Endothelial cell (in vitro differentiated cells): ENCODE measurements at places on chromosomes 13 and 19.
A peak's percentile ranks its signal among the peaks of the same experiment; 100 is the strongest.

GRCh38 chr13:51769455-51770127, 34.4 kb downstream of the DHRS12 start:
- DNase-seq: no peak

- DNase-seq: no peak
Measured at GRCh38 chr19:2291185-2291751, 9.3 kb upstream of the PEAK3 start.

- no peak for DNase-seq
Measured at GRCh38 chr19:995051-995827, 5.0 kb upstream of the GRIN3B start.

- no peak for DNase-seq
Measured at GRCh38 chr13:20654156-20654555, 49.3 kb upstream of the IL17D start.

DNA sequence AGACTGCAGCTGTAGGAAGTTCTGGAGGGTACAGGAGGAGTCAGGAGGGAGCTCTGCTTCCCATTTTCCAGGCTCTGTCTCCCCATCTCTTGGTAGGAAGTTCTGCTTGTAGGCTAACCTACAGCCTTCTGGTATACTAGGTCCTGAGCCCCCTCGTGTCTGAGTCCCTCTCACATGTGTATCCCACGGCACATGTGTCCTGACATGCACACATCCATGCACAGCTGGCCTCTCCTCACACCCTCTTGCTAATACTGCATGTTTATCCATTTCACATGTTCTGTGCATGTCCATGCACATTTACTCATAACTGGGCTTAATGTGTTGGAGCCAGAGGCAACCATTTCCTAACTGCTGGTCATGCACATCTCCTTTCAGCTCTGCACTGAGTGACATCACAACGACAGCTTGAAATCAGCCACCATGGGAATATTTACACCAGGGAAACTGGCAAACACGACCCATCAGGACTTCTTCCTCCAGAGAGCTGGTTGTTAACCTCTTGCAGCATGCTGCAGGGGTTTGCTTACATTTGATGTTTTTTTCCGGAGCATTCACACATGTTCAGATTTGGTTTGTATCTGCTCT, 3.0 kb downstream of the CD209 start:
- no peak for DNase-seq

GRCh38 chr19:1133471-1133929, 29.7 kb downstream of the GPX4 start:
- no peak for DNase-seq

DNA sequence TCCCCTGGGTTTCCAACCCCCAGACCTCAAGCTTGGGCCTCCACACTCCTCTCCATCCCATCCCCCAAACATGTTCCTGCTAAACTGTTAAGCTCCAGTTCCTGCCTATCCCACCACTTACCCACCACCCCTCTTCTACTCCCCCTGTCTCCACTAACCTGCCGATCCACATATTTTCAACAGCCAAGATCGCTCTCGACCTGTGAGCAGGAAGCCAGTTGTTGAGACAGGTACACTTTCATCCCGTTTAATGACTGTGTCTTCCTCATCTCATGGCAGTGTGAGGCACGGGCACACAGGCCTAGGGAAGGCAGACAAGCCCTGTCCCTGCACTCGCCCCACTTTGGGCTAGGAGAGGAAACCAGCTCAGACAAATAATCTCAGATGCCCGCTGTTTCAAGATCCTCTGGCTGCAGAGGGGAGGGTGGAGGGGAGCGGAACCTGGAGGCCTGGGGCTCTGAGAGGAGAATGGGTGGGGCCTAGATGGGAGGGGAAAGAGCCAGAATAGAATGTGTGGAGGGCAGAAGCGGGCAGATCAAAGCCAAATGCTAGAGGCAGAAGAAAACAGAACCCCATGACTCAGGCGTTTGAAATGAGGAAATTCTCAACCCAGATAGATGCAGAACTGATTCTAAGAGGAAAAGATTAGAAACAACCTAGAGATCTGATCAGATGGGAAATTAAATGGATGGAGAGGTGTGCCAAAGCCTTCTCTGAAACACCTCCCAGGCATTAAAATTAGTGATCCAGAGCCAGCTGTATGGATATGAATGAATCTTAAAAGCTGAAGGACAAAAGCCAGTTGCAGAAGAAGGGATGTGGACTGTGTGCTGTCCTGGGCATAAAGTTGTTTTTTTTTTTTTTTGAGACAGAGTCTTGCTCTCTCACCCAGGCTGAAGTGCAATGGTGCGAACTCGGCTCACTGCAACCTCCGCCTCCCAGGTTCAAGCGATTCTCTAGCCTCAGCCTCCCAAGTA, 16.9 kb upstream of the CYP2S1 start:
- DNase-seq: peak; percentile 31

GRCh38 chr19:21269813-21270212, 59.4 kb downstream of the ZNF708 start:
- DNase-seq: no peak

- DNase-seq: no peak
Measured at GRCh38 chr19:19452243-19453124, 47.0 kb downstream of the GATAD2A start.

DNA sequence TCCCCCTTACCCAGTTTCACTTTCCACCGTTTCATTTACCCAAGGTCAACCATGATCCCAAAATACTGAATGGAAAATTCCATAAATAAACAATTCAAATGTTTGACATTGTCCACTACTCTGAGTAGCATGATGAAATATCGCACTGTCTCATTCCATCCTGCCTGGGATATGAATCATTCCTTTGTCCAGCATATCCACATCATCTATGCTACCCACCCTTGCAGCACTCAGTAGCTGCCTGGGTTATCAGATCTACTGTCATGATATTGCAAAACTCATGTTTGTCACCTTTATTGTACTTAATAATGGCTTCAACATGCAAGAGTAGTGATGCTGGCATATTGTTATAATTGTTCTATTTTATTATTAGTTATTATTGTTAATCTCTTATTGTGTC, 263.9 kb upstream of the NBEA start:
- DNase-seq: no peak

DNA sequence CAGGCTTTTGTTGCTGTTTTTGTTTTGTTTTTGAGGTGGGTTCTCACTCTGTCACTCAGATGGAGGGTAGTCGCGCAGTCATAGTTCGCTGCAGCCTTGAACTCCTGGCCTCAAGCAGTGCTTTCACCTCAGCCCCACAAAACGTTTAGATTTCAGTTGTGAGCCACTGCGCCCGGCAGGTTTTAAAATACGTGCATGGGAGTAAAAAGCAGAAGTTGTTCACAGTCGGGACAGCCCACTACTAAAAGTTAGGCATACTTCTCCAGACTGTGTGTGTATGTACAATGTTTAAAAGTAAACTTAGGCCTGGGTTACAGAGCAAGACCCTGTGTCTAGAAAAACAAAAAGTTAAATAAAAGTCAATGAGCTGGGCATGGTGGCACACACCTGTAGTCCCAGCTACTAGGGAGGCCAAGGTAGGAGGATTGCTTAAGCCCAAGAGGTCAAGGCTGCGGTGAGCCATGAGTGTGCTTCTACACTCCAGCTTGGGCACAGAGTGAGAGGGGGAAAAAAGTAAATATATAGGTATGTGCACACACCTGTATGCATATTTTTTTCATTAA, 6.1 kb downstream of the SAFB start:
- DNase-seq: no peak

- DNase-seq: no peak
Measured at GRCh38 chr19:10288662-10289166, 1.0 kb upstream of the ICAM5 start.

DNA sequence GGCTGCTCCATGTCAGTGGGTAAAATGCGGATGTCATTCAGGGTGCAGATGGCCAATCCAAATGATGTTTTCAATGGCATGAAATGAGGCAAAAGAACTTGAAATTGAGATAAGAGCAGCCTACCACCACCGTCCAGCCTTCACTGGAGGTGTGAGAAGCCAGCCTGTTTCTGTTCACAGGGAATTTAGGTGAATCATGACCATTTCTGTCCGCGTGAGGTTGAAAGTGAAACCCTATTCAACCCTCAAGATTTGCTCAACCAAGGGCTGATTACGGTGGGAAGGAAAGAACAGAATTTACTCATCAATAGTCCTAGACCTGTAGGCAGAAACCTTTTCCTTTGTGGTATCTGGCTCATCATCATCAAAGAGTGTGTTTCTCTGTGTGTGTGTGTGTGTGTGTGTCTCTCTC, 370.7 kb downstream of the COG6 start:
- DNase-seq: no peak

DNA sequence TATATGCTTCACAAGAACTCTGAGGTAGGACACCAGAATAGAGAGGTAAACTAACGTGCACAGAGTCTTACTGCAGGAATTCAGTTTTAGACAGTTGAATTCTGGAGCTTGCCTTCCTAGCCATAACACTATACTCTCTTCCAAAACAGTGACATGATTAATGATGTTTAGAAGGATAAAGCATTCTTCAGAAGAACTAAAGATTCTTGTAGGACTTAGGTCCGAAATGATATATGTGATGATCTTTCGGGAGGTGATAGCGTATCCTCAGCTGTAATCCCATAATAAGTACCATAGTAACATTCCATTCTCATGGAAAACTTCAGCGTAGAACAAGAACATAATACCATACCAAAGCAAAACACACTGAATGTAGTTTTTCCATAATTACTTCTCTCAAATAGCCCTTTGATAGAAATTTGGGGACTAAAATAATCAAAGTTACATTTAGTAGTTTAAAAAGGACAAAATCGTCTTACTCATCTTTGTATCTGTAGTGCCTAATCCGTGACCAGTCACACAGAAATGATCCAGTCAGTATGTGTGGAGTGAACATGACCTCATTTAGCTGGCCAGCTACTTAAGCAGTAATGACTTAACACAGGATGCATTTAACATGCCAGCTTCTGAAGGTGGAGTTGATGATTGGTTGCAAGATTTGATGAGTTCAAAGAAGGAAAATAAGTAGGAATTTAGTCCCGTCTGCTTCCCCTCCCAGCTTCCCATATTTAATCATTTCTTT, 38.4 kb downstream of the PIBF1 start:
- DNase-seq: no peak

DNA sequence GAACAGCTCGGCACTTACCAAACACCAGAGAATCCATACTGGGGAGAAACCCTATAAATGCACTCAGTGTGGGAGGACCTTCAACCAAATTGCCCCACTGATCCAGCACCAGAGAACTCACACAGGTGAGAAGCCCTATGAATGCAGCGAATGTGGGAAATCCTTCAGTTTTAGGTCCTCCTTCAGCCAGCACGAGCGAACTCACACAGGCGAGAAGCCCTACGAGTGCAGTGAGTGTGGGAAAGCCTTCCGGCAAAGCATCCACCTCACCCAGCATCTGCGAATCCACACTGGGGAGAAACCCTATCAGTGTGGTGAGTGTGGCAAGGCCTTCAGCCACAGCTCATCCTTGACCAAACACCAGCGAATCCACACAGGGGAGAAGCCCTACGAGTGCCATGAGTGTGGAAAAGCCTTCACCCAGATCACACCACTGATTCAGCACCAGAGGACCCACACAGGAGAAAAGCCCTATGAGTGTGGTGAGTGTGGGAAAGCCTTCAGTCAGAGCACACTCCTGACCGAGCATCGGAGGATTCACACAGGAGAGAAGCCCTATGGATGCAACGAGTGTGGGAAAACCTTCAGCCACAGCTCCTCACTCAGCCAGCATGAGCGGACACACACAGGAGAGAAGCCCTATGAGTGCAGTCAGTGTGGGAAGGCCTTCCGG, 8.3 kb downstream of the ZNF135 start:
- no peak for DNase-seq

DNA sequence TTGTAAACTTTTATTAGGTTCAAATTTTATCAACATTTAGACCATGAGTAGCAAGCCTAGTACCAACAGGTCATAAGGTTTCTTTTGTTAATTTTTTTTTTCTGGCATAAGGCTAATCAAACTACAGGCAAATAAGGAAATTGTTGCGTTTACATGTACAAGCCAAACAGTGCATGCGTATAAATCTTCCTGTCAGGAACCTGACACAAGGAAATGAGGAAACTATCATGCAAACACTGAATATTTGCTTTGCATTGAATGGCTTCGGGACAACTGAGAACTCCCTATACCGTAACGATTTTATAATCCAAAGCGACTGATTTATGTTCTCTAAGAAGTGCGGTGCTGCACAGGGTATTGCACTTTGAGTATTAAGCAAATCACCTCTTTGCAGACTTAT, 133.0 kb upstream of the TRPC4 start:
- no peak for DNase-seq

GRCh38 chr13:89136678-89137077, 1465.5 kb downstream of the SLITRK5 start:
- DNase-seq: no peak

- DNase-seq: peak; percentile 68
Measured at GRCh38 chr19:38869836-38870607, 8.1 kb downstream of the RINL start.

- DNase-seq: peak; percentile 13
Measured at GRCh38 chr19:44113784-44114390, 688 bp downstream of the ZNF225 start.

GRCh38 chr13:94707400-94708021, 4.8 kb downstream of the SOX21 start:
- peak; percentile 30 for DNase-seq

DNA sequence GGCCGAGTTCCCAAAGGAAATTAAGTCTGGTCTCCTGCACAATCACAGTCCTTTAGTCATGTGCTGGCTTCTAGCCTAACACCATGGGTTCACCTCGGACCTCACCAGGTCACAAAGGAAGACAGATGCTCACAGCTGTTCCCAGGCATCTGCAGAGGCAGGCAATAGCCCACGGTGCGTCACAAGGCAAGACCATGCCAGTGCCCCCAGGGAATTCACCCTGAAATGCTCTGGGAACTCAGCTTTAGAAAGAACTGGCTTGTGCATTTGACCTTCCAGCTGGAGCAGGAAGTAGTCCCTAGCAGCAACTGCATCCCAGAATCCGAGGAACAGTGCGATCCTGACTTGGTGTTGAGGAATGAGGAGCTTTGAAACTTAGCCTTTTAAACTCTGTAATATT, 96.8 kb upstream of the WASF3 start:
- DNase-seq: no peak
